ENCODE measurements at places on chromosomes 3 and 15. TPM values are rescaled to one million over a fixed set of nuclear protein-coding genes. Genes with fewer than 3 reads are reported as not detected.

GABRB3 gene
- 6.9 TPM for polyA plus RNA-seq

SQOR gene
- 24.7 TPM for polyA plus RNA-seq

COLQ gene
- 6.3 TPM for polyA plus RNA-seq

GPR156 gene
- 2.1 TPM for polyA plus RNA-seq

FAM131A gene
- 11.0 TPM for polyA plus RNA-seq

NEDD4 gene
- 17.7 TPM for polyA plus RNA-seq

CLDN18 gene
- polyA plus RNA-seq: 1.6 TPM

SCAANT1 gene
- 0.74 TPM for polyA plus RNA-seq

SLC2A2 gene
- 15.3 TPM for polyA plus RNA-seq

THBS1 gene
- polyA plus RNA-seq: 153 TPM

MAP1A gene
- 8.3 TPM for polyA plus RNA-seq

SPATA12 gene
- 0.12 TPM for polyA plus RNA-seq

GMPS gene
- 63.7 TPM for polyA plus RNA-seq

MUC4 gene
- 0.67 TPM for polyA plus RNA-seq

GOLGA8J gene
- polyA plus RNA-seq: 1.4 TPM

ST8SIA2 gene
- 5.1 TPM for polyA plus RNA-seq

TRH gene
- 0.51 TPM for polyA plus RNA-seq

GXYLT2 gene
- 15.2 TPM for polyA plus RNA-seq

ARPP21 gene
- 1.7 TPM for polyA plus RNA-seq

TNIK gene
- 16.5 TPM for polyA plus RNA-seq

TLR9 gene
- polyA plus RNA-seq: 0.27 TPM

AP3B2 gene
- polyA plus RNA-seq: 3.6 TPM

DAPK2 gene
- polyA plus RNA-seq: 6.2 TPM

OIP5 gene
- 10.4 TPM for polyA plus RNA-seq

NEK10 gene
- polyA plus RNA-seq: 1.8 TPM

NR2F2 gene
- 393 TPM for polyA plus RNA-seq

Measured in right renal pelvis (tissue), 4 donors.